ENCODE measurements at places on chromosomes 7 and 10.

DNA sequence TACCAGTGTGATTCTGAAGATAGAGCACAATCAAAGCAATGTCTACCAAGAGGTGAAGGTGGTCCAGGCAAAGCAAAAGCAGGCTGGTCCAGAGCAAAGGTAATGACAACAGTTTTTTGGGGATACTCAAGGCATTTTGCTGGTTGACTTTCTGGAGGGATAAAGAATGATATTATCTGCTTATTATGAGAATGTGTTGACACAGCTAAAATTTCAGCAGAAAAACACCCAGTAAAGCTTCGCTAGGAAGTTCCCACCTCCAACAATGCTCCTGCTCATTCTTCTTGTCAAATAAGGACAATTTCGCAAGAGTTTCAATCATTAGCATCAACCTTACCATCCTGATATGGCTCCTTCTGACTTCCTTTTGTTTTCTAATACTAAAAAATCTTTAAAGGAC is 24.1 kb downstream of the GPR85 start:
- DNase-seq, result no peak

GRCh38 chr7:37038706-37039105 is 314.4 kb upstream of the AOAH start:
- no peak for DNase-seq

DNA sequence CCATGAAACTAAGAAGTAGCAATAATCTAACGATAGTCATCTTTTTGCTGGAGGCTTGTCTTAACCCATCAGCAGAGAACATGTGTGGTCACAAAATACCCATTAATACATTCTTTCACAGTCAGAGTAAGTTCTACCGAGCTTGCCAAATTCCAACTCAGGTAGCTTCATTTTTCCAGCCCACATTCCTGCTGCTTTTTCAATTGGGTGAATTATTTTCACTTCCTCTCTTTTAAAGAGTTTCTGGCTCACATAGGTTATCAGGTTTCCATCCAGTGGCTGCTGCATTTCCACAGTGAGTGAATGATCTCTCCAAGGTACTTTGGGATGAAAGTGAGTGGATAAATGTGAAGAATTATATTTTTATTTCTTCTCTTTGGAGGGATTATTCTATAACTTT is 233.1 kb downstream of the SEMA3E start:
- DNase-seq, result no peak

GRCh38 chr7:1787241-1787640 is 117.2 kb downstream of the ELFN1 start:
- no peak for DNase-seq
